ACHN (cell line): ENCODE measurements at places on chromosomes 11 and 22.

DNA sequence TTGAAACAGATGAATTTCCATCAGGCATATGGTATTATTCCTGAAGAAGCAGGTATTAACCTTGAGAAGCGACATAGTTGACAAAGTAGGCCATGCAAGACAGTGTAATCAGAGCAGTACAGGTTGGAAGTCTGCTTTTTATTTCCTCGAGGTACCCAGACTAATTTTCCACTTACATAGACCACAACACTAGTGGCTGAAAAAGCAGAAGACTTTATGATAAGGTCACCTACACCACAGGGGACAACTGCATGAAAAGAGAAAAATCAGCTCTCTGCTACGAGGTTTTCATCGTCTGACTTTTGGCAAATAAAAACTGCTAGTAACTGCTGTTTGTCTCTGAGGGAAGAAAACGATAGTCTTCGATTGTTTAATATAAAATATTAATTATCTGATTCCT lies 77.5 kb downstream of the CNTN5 start:
- no peak for DNase-seq

DNA sequence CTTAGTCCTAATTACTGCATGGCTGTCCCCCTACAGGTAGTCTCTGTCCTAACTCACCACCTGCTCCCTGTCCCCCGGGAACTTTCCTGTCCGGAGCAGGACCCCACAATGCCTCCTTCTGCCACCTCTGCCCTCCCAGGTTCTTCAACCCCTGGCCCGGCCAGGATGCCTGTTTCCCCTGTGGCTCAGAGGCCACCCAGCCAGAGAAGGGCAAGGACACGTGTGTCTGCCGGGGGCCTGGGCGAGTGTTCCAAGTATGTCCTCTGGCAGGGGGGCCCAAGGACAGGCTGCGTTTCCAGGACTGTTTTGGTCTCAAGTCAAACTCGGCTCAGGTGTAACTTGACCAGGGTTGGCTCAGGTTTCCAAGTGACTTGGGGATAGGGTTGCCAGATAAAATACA lies 63.8 kb downstream of the BTG4 start:
- DNase-seq = no peak

DNA sequence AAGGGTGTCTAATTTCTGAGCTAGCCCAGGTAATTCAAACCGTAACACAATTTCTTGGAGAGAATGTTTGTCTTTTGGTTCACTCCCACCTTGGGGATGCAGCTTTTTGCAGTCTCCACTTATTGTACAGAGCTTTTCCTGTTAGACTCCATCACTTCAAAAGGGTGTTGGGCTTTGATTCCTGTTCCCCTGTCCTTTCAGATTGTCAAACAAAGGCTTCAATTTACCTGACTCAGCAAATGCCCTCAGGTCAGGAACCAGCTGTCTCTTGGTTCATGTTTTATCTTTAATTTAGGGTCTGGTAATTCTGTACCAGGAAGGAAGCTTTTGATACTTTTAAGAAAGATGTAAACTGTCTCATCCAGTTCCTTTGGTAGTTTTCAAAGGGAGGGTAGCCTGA lies 880.6 kb downstream of the NTM start:
- no peak for DNase-seq

GRCh38 chr11:103266167-103266831 lies 157.1 kb downstream of the DYNC2H1 start:
- DNase-seq = no peak

- DNase-seq = no peak
These were observed 865 bp upstream of the AMOTL1 start for GRCh38 chr11:94767291-94767690.

- DNase-seq = no peak
These were observed 9.4 kb upstream of the OR52H1 start for GRCh38 chr11:5557751-5558150.

GRCh38 chr11:2776351-2777061 lies 76.7 kb upstream of the KCNQ1OT1 start:
- DNase-seq = no peak

- no peak for DNase-seq
These were observed 77.0 kb downstream of the ST3GAL4 start for GRCh38 chr11:126432525-126432924.

GRCh38 chr22:44575381-44576268 lies 77.6 kb upstream of the RTL6 start:
- DNase-seq = no peak

GRCh38 chr11:123427405-123427804 lies 2.7 kb upstream of the GRAMD1B start:
- DNase-seq = no peak

DNA sequence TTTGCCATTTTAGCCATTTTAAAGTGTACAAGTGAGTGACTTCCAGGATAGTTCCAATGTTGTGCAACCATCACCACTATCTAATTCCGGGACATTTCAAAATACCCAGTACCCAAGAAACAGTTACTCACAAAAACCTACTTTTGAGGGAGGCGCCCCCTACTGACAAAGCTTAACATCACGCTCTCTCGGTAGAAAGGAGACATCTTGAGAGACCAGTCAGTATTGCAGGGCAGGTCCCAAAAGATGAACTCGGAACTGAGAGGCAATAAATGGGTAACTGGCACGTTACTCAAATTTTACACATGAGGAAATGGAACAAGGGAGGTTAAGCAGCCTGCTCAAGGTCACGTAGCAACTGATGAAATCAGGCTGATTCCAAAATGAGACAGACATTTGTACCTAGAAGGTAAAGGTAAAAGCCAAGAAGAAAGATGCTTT lies 50.0 kb upstream of the POU2AF1 start:
- DNase-seq = peak; percentile 52

GRCh38 chr22:35457729-35458546 lies 58.0 kb downstream of the MCM5 start:
- no peak for DNase-seq

GRCh38 chr22:30867746-30868662 lies 100.6 kb downstream of the MORC2 start:
- no peak for DNase-seq

DNA sequence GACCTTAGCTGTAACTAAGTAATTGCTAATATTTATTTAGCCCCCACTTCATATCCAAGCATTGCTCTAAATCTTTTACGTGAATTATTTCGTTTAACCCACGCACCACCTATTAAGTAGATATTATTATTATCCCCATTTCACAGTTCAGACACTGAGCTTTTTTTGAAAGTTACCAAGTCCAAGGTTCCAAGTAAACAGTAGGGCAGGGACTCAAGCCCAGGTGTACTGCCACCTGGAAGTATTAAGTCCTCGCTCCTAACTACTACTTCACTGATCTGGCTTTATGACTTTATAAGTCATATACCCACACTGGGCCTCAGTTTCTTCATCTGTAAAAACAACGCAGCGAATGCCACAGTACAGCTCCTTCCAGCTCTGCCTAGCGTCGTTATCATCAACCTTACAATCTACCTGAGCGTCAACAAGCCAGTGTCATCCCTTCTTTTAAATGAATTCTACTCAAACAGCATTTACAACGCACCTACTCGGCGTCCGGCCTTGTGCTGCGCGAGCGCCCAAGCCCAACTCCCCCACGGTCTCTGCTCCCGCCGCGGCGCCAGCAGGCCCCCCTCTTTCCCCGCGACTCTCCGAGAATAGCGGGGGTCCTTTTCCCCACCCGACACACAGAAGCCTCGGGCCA lies 624 bp downstream of the TMEM41B start:
- peak; percentile 6 for DNase-seq

- DNase-seq = no peak
These were observed 30.4 kb downstream of the PAMR1 start for GRCh38 chr11:35494957-35495490.

GRCh38 chr11:105027678-105028077 lies 4.7 kb upstream of the CASP5 start:
- no peak for DNase-seq

DNA sequence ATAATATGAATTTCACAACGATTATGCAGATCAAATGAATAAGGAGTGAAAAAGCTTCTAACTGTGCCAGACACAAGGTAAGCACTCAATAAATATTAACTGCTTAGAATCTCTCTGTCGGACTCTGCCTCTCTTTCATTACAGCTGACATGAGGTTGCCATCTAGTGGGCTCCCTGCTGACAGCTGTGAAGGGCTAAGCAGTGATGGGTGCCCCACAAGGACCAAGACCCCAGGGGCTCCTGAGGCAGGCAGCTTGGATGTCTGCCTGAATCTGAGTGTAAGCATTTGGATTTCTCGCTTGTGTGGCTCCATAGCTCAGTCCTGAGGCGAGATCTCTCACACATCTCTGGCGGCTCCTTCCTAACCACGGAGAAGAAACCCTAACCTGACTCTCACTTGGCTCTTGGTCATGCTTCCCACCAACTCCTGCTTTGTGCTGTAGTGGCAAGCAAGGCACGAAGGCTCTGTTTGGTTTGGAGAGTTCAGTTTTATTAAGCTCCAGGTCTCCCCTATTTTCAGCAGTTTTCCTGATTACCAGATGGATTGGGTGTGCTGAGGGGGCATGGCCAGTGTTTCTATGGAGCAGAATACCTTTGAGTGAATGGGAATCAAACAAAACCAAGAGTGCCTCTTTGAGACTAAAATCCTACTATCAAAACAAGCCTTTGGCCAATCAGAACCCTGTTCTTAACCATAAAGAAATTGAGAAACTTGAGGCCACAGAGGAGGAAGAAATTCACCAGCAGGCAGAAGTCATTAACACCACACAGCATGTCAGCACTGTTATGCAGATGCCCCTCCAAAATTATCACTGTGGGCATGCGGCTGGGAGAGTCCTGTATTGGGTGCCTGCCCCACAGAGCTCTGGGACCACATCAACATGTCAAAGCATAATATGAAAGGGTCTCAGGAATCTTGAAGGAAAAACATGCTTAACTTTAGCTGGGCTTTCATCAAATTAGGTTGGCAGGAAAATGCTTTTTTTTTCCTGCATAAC lies 152.8 kb upstream of the NTM start:
- DNase-seq = peak; percentile 1

DNA sequence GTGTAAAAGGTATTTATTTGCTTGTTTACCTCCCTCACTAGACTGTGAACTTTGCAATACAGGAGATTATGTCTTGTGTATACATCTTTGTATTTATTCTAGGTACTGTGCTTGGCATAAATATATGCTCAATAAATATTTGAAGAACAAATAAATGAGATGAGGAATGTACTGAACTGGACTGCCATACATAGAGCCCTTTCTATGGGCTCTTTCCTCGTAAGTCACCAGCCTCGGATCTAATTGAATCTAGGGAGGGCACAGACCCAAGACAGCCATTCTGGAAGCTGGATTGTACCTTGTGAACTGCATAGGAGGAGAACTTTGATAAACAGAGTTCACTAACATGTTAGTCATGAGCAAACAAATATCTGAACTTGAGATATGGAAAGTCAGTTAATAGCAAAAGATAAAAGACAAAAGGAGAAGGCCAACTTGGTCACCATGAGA lies 503.9 kb downstream of the INSC start:
- no peak for DNase-seq

DNA sequence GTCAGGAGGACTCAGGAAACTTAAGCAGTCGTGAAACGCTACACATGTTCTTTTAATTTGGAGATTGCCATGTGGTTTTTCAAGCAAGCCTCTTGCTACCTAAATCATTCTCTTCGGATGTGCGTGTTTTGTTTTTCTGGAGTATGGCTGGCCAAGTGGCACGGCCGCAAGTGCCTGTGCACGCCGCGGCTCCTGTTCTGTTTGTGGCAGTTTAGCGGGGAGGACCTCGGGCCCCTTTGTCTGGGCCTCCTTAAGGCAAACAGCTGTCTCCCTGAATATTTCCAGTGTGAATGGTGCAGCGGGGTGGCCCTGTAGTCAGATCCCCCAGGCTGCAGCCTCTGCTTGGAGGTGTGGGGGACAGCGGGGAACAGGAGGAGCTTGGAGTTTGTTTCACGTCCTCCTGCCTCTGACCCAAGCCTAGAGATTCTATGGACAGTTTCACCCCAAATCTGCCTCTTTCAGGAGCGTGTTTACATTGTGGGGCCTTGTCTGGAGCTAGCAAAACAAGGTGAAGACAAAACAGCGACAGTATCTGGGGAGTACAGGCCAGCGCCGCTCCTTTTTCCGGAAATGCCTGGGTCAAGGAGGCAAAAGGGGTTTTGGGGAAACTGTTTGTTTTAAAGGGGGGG lies 1.3 kb downstream of the LRP5 start:
- peak; percentile 15 for DNase-seq

- DNase-seq = peak; percentile 29
These were observed 46.3 kb upstream of the SYT13 start for GRCh38 chr11:45332276-45332934.

- no peak for DNase-seq
These were observed 128.5 kb downstream of the CEP164 start for GRCh38 chr11:117456027-117456720.

GRCh38 chr11:61480261-61480993 lies 28.1 kb upstream of the LRRC10B start:
- DNase-seq = no peak

DNA sequence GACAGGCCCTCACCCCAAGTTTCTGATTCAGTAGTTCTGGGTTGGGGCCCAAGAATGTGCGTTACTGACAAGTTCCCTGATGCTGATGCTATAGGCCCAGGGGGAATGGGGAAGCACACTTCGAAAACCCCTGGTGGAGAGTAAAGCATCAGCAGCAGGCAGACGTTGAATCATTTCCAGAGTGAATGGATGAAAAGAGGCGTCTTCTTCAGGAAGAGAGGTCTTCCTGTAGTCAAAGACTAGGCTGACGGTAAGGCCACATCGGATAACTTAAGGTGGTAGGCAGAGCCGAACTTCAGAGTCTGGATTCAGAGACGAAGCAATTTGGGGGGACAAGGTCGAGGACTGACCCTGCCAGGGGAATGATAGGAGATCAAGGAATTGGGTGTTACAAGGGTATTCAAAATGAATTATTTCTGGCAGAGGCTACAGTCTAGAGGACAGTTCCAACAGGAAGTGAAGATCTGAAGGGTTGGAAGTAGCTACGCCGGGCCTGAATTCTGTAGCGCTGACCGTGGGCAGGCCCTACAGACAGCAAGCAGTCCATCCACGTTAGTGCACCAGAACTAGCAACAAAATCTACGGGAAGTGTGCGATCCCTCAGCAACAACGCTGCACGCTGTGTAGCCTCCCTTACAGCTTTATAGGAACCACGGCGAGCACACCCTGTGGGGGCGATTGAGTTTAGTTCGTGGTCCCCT lies 862 bp upstream of the CENATAC start:
- no peak for DNase-seq

DNA sequence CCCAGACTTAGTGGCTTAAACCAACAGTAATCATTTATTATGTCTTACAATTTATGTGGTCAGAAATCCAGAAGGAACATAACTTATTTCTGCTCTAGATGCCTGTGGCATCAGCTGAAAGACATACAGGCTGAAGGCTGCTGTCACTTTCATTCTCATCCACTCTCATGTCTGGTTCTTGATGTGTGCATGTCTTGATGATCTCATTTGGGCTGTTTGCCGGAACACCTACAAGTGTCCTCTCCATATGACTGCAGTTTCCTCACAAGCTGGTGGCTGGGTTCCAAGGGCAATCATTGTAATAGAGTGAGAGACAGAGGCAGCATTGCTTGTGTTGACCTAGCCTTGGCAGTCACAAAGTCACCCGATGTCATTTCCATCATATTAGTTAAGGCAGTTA lies 1375.9 kb upstream of the RAG2 start:
- DNase-seq = no peak

- no peak for DNase-seq
These were observed 13.3 kb upstream of the CEP295 start for GRCh38 chr11:93648158-93648557.

GRCh38 chr11:117361432-117361831 lies 33.8 kb downstream of the CEP164 start:
- no peak for DNase-seq

- DNase-seq = peak; percentile 46
These were observed 667 bp downstream of the CD81 start for GRCh38 chr11:2377511-2378443.

GRCh38 chr22:43829904-43830851 lies 18.1 kb upstream of the EFCAB6 start:
- DNase-seq = no peak
